ENCODE measurements at places on chromosomes 3 and 15.
A peak's percentile ranks its signal among the peaks of the same experiment; 100 is the strongest.

DNA sequence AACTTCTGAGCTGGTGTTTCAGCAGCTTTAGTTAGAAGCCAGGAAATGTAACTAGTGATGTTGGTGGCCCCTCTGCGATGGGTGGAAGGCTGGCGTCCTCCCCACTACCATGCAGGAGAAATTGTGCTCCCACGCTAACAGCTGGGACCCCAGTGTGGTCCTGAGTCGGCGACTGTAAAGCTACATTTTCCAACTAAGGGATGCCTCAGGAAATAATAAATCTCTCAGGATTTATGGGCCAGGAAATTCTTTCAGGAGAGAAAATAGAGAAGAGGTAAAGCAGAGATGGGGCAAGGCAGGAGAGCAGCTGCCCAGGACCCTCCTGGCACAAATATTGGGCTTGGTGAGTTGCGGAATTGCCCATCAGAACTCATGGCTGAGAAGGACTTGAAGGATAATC, 186.9 kb downstream of the OPA1 start:
- no peak for DNase-seq

- DNase-seq, result peak; percentile 82
Measured at GRCh38 chr3:194985031-194985578, 285.9 kb downstream of the XXYLT1 start.

- peak; percentile 58 for DNase-seq
Measured at GRCh38 chr3:179840985-179841384, 188.1 kb downstream of the USP13 start.

GRCh38 chr15:92645051-92645631, 10.4 kb downstream of the FAM174B start:
- DNase-seq, result no peak

DNA sequence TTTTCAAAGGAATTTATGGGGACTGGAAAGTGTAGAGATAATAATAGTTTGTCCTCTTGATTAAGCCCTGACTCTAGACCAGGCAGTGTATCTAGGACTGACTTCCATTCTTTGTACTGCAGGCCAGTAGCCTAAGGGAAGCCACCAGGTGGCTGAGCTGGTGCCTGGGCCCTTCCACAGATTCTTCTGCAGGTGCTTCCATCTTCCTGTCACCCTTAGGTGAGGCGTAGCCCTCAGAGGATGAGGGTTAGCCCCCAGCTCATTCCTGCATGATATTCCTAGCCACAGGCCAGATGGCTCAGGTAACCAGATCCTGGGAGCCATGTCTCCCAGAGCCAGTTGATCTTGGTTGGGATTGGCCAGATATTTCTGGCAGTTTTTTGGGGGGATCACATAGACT, 169.0 kb upstream of the IL12A start:
- DNase-seq, result no peak

DNA sequence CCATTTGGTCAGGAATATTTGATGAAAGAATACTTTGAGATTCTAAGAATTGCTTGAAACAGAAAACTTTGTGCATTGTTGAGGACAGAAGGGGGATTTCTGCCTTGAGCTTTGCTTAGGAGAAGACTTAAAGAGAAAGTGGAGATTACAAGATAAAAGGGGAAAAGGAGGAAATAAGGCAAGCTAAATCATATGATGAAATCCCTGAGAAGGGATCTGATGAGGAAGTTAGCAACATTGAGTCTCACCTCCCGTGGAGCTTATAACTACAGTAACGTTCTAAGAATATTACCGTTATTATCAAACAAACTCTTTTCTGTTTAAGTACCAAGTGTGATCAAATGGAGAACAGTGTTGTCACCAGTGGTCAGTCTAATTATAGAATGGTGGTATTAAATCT, 414.7 kb upstream of the NAALADL2 start:
- DNase-seq, result no peak

GRCh38 chr3:71011565-71012287, 571.8 kb downstream of the FOXP1 start:
- DNase-seq, result no peak

DNA sequence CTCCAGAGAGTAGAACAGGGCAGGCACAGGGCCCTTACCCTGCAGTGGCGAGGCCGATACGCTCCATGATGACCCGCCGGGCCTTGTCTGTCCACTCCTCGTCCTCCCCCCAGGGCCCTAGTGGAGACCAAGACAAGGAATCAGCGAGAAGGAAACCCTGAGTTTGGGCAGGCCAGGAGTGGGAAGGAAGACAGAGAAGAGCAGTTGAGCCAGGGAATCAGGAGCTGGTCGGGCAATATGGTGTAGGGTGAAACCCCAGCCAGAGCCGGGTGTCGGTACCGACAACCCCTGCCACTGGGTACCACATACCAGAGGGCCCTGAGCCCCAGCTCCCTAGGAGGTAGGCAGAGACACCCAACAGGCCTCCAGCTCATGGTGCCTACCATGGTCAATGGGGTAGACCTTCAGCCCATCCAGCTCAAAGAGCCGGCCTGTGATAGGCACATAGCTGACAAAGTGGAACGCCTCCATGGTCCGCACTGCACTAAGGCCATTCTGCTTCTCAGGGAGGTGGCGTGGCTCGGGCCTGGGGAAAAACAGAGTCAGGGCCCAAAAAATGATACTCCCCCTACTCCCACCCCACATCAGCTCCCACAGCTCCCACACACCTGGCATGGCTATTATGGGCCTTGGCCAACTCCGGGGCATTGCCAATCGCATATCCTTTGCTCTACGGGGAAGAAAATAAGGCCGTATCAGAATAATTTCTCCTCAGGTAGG, 38.0 kb downstream of the SEMA3G start:
- DNase-seq, result no peak

- DNase-seq, result no peak
Measured at GRCh38 chr3:156561533-156561932, 6.6 kb upstream of the SSR3 start.

DNA sequence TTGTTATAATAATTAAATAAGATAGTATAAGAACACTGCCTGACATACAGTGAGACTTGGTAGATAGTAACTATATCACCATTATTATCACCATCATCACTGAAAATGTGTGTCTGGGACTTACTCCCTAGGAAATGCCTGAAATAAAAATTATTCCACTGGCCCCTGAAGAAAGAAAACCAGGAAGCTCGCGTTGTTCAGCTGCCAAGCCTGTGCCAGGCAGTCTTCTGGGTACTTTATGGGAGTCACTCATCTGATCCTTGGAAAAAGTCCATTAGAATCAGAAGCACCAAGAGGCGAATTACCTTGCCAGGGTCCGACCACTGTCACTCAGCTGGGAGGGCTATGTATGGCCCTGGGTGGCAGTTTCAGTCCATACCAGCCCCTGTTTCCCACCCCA, 220.3 kb upstream of the TPM1 start:
- no peak for DNase-seq

- DNase-seq, result no peak
Measured at GRCh38 chr3:127426444-127427153, 138.8 kb upstream of the PRR20G start.

GRCh38 chr3:185332026-185332735, 30.8 kb upstream of the MAP3K13 start:
- peak; percentile 70 for DNase-seq

DNA sequence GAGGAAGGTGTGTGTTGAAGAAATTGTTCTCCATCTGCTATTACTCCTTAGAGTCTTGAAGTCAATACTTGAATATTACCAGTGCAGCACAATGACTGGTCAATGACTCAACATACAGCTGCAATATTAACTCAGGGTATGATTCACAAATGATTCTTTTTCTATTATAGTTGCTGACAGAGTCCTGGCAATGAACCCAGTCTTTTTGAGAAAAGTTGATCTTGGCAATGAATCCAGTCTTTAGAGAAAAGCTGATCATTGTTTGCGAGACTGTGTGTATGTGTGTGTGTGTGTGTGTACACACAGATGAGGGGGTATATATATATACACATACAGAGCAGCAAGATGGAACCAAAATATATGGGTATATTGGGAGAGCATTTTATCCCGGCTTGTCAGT, 315.1 kb downstream of the ZNF385D start:
- peak; percentile 99 for DNase-seq

- no peak for DNase-seq
Measured at GRCh38 chr15:78225783-78226541, 8.4 kb downstream of the ACSBG1 start.

DNA sequence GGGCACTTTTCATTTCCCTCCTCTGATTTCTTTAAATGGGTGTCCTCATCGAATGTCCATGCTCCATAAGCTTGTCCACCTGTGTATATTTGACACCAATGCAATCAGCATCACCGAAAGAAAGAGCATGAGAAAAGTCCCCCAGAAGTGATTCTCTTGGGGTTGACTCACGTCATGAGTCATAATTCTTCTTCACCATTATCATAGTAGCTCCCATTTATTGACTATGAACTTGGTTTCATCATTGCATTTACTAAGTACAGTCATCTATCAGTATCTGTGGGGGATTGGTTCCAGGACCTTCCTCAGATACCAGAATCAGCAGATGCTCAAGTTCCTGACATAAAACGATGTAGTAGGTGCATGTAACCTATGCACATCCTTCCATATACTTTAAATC, 372.5 kb upstream of the CFAP20DC start:
- DNase-seq, result peak; percentile 18

DNA sequence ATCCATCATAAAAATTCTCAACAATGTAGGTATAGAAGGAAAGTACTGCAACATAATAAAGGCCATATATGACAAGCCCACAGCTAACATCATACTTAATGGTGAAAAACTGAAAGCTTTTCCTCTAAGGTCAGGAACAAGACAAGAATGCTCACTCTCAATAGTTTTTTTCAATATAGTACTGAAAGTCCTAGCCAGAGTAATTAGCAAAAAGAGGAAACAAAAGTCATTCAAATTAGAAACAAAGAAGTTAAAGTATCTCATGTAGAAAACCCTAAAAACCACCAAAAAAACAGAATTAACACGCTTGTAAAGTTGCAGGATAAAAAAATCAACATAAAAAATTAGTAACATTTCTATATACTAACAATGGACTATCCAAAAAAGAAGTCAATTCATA, 61.8 kb downstream of the MYH15 start:
- DNase-seq, result no peak

DNA sequence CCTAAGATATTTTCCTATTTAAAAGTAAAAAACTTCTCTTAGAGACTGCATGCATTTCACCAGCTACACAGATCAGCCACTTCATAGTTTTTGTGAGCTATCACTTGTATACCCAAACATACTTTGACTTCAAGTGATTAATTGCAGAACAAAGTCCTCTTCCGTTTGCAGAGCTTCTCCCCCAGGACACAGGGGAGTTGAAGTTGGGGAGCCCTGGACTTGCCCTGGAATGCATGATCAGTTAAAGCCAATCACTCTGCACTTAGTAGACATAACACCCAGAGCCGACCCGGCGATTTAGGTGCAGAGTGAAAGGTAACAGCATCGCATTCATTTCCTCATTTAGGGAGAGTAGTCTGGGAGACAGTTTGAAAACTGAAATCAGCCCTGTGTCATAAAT, 70.1 kb downstream of the GREM1 start:
- no peak for DNase-seq

GRCh38 chr15:68794863-68795262, 25.8 kb downstream of the ANP32A start:
- peak; percentile 14 for DNase-seq

- DNase-seq, result no peak
Measured at GRCh38 chr3:61186030-61186429, 65.2 kb downstream of the FHIT start.

GRCh38 chr3:124217542-124217941, 225.6 kb upstream of the ROPN1 start:
- DNase-seq, result peak; percentile 86

DNA sequence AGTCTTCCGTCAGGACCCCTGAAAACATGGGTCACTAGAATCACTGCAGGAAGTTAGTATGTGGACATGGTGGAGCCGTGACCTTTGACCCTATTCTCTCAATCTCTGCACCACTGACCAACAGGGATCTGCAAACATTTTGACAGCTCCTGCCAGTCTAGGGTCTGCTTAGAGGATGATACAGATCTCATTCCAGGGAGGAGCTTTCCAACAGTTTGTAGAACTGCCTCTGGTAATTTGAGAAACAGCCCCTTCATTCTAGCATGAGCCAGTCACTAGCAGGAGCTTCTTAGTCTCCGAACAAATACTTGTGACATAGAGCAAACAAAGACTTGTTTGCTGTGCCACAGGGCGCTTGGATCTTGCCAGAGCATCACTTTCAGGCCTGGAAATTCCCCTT, 270.3 kb upstream of the CFAP20DC start:
- no peak for DNase-seq

- peak; percentile 86 for DNase-seq
Measured at GRCh38 chr15:40081691-40082194, 26.9 kb downstream of the BMF start.

- peak; percentile 70 for DNase-seq
Measured at GRCh38 chr15:31216215-31216911, 110.3 kb upstream of the KLF13 start.

DNA sequence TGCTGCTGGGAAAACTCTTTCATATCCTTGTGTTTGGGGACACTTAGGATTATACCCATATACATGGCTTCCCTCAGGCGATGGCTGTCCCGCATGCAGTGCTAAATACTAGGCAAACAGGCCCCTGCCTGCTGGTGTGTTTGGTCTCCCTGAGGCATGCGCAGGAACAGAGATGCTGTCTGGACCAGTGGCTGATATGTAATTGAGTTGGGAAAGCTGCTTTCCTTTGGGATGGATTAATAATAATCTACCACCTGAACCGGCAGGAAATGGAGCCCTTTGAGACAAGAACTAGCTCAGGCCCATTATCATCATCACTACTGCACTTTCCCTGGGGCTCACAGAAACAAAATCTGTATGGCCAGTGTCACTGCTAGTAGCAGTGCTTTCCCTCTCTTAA, 18.0 kb downstream of the ZDHHC3 start:
- no peak for DNase-seq

GRCh38 chr3:37467761-37468160, 293.4 kb upstream of the LRRFIP2 start:
- DNase-seq, result no peak

- DNase-seq, result no peak
Measured at GRCh38 chr3:42725454-42725853, 22.9 kb upstream of the HHATL start.

- DNase-seq, result no peak
Measured at GRCh38 chr15:42201801-42202200, 6.3 kb downstream of the VPS39 start.

GRCh38 chr15:86744198-86744780, 664.6 kb downstream of the AGBL1 start:
- DNase-seq, result no peak
